PC-9 (cell line): ENCODE measurements at places on chromosomes 2 and 18. TPM values are rescaled to one million over a fixed set of nuclear protein-coding genes. Genes with fewer than 3 reads are reported as not detected.
A peak's percentile ranks its signal among the peaks of the same experiment; 100 is the strongest.

- no peak for DNase-seq
Observed at GRCh38 chr2:70852824-70853223, 17.2 kb upstream of the CD207 start.

DNA sequence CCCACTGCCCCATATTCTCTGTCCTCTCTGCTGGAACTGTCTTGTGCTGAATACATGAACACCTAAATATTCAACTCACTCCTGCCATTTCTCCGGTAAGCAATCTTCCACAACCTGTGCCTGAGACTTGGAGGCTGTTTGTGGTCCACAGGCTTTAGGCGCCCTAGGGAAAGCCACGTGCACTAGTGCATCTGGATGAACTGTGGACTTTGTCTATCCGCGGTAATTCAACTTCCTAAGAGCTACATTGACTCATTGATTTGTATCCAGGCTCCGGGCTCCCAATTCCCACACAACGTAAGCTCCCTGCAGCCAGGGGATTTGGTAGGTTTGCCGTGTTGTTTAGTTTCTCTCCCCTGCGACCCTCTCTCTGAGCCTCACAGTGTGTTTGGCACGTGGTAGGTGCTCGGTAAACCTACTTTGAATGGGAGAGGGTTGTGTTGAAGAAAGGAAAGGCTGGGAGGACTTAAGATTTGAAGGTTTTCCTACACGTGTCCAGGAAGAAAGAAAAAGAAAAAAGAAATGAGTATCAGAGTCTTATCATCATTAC lies 718.2 kb downstream of the DPP10 start:
- DNase-seq, result no peak

- DNase-seq, result no peak
Observed at GRCh38 chr2:186201371-186201770, 284.7 kb upstream of the ZC3H15 start.

HOXD3 gene
- not detected in 2 replicates for total RNA-seq

DNA sequence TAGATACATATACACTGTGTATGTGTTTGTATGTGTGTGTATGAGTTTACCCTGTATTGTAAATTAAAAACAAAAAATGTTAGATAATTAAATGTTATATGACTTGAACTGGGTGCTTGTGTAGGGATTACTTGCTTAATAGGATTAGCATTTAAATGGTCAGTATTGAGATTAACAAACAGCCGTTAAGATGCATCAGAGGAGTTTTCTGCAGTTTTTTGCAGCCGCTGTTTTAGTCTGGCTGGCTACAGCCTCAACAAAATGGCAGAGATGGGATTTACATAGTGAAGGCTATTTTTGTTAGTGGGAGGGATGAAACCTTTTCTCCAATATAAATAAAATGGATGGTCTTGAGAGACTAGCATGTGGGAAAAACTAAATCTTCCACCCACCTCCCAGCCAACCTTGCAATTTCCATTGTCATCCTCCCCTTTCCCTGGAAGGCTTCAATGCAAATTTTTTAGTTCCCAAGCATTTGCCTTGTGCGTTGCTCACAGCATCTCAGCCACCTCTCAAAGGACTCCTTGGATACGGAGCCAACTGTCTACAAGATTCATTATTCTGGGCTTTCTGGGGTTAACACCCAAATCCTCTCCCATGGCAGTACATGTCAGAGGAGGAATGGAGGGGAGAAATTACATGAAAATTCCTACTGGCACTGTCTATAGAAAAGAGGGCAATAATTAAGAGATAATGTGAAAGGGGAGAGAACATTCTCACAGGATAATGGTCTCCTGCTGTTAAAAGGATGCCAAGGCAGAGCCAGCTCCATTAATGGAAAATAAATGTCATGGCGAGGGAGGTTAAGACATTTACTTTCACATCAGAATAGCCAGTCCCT lies 351.9 kb downstream of the CDH2 start:
- DNase-seq, result no peak

RTP5 gene
- total RNA-seq, result not detected in 2 replicates

- no peak for DNase-seq
Observed at GRCh38 chr18:58225101-58225500, 181.1 kb downstream of the NEDD4L start.

GRCh38 chr2:27152102-27152795 lies 3.4 kb downstream of the TCF23 start:
- no peak for DNase-seq

NYAP2 gene
- 0.30 and 0.65 TPM in 2 replicates for total RNA-seq

ALPP gene
- total RNA-seq, result 47.5 and 57.8 TPM in 2 replicates

IL36G gene
- not detected in 2 replicates for total RNA-seq

DNA sequence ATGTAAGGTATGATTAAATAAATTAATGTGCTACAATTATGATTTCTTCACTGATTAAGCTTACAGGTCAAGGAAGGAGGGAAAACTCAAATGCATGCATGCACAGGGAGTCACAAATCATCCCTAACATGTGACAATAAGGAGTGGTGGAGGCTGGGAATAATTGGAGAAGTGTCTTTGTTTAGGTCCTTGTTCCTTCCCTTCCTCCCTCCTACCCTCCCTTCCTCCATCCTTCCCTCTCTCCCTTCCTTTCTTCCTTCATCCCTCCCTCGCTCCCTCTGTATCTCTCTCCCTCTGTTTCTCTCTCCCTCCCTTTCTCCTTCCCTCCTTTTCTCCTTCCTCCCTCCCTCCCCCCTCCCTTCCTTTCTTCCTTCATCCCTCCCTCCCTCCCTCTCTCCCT lies 337.1 kb downstream of the CTNNA2 start:
- no peak for DNase-seq

DNA sequence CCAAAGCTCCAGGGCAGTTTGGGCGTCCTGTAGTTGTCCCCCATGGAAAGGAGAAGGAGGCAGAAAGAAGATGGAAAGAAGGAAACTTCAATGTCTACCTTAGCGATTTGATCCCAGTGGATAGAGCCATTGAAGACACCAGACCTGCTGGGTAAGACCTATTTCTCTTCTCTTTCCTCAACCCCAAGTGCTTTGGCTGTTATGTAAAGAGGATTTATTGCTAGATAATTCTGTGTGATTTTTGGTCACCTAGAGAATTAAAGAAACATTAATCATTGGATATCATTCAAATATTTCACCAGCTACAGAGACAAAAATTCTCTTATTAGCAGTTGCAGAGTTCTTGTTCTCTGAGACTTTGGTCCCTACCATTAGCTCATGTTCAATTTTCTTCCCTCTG lies 1.9 kb downstream of the GALNT5 start:
- no peak for DNase-seq

GPR155 gene
- 0.18 and 0.79 TPM in 2 replicates for total RNA-seq

NTSR2 gene
- total RNA-seq, result not detected in 2 replicates

GRCh38 chr18:23032030-23032582 lies 99.0 kb downstream of the RBBP8 start:
- DNase-seq, result peak; percentile 79

CCDC85A gene
- total RNA-seq, result 0.10 TPM in 1 of 2 replicates, not detected in the other

UGT1A4 gene
- total RNA-seq, result 73.6 and 93.0 TPM in 2 replicates

MATN3 gene
- 1.0 and 1.9 TPM in 2 replicates for total RNA-seq
